Right atrium auricular region (tissue), 2 donors: ENCODE measurements at places on chromosomes 4 and X. TPM values are rescaled to one million over a fixed set of nuclear protein-coding genes. Genes with fewer than 3 reads are reported as not detected.

The GPR34 gene
- total RNA-seq = 8.5 TPM

The GPR50 gene
- not detected for total RNA-seq

The PCDH7 gene
- total RNA-seq = 16.8 TPM

The SOD3 gene
- total RNA-seq = 94.9 TPM

The HTN1 gene
- not detected for total RNA-seq

The LDB2 gene
- total RNA-seq = 64.4 TPM

- no peak for DNase-seq
These were observed 93.2 kb downstream of the WFS1 start for GRCh38 chr4:6362896-6363295.

The FRMPD4 gene
- 1.2 TPM for total RNA-seq

DNA sequence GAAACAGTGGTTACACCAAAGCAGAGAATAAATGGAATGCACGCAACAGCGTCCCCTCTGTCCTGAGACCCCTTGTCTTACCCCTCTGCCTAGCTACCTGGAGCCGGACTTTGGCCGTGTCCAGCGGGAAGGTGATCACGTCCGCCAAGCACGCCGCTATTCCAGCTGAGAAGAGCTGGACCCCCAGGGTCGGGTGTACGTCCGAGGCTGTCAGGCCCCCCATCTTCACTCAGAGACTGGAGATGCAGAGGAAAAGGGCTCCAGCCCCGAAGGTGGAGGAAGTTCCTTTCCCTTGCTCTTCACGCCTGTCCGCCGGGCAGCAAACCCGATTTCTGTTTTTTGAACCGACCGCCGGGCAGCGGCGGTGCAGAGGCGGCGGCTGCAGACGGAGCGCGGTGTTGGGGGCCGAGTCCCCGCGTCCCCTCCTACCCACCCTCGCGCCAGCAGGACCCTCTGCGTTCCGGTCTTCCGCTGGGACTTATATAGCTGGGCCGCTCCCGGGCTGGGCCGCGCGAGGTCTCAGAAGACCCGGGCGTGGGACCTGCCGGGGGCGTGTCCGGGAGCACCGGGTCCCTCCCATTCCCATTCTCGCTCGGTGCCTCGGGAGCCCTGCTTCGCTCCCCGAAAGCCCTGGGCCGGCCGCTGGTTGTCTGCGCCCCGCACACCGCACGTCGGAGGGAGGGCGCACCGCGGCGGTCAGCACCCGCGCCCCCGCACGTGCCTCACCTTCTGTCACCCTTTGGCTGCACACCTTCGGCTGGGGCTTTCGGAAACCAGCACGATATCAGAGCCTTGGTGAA is at the start of gene UCP1:
UCP1 (minus strand) TSS at position 455 of the 800 bp plus-strand sequence; CDS start at position 223, 232 bp downstream.
- no peak for DNase-seq

DNA sequence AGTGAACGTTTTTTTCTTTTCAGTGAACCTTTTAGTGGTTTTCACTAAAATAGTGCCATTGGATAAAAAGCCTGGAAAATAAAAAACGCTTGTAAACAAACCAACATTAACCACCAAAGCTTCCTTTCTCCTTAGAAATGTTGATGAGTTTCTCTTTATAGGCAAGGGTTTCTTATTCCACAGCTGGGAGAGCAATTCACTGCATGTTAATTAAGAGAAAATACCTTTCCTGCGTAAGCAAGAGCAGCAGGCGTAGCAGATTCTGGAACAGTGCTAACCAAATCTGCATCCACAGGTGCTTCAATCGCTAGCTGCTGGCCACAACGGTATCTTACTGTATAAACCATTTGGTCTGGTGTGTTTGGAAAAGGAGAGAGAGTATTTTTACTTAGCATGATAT is 13.3 kb upstream of the AASDH start:
- DNase-seq = no peak

DNA sequence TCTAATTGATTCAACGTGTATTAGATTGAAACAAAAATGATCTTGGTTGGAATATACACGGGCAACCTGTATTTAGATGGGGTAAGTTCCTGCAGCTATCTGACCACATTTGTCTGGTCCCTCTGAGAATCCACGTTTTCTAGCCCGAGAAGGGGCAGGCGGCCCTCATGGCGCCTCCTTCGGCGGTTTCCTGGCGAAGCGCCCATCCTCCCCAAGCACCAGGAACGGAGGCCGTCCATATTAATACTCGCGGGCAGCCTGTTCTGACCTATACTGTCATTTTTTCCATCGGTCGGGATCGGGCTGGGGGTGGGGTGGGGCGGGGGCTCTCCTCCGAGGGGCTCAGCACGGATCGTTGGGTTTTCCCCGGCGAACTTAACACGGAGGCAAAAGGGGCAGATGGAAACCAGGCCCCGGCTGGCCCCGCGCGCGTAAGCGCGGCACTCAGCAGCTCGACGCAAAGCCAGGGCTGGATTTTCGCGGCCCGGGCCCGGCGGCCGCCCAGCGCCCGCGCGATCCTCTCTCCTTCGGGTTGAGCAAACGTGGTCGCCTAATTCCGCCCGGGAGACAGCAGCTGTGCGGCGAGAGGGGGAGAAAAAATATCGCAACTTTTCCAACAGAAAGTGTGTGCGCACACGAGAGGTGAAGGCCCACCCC is 77.2 kb upstream of the BCOR start:
- no peak for DNase-seq
